ENCODE measurements at places on chromosomes 2 and 18.

- DNase-seq, result peak; percentile 13
These were observed 8.4 kb upstream of the NTSR2 start for GRCh38 chr2:11678306-11678960.

- DNase-seq, result no peak
These were observed 87.1 kb upstream of the TFCP2L1 start for GRCh38 chr2:121372082-121372481.

- no peak for DNase-seq
These were observed 62.3 kb downstream of the ITGA6 start for GRCh38 chr2:172489681-172490080.

DNA sequence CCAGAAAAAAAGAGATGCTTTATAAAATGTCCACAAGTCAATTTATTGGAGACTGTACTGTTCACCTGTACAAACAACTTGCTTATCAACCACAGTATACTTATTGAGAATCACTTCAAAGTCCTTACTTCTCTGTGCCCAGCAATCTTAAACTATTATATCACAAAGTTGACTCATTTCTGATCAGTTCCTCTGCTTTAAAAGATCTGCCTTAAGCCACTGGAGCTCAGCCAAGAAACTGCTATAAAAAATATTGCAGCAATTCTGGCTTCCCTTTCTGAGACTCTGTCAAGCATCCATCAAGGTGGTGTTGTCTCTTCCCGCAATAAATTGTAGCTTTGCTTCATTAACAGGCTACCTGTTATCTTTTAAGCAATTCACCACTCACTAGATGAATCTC is 375.2 kb upstream of the SPHKAP start:
- peak; percentile 26 for DNase-seq

- DNase-seq, result peak; percentile 14
These were observed 12.2 kb downstream of the CCDC68 start for GRCh38 chr18:54947091-54947490.

DNA sequence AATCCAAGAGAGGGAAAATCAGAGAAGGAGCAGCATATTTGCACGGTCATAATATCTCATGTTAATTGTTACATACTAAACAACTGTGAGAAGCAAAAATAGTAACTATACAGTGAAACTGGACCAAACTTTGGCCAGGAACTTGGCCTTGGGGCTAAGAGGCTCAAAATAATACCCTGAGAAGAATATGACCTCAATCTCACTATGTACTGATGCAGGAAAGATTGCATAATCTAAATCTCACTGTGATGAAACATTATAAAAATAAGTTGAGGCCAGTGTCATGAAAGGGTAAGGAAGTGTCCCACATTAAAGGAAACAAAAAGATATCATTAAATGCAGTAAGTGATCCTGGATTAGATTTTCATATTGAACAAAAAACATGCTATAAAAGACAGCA is 36.5 kb downstream of the ZRANB3 start:
- no peak for DNase-seq

DNA sequence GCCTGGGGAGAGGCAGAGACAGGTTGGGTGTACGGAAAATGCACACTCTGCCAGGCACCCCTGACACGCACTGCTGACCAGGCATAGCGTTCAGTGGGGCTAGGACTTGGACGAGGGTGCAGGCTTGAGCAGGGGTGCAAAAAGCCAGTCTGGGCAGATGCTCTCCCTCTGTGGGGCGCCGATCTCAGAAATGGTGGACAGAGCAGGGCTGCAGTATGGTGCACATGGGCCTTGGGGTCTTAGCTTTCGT is 1.0 kb upstream of the ARHGEF4 start:
- DNase-seq, result no peak

GRCh38 chr2:227388537-227389011 is 825 bp upstream of the SCYGR1 start:
- DNase-seq, result no peak

DNA sequence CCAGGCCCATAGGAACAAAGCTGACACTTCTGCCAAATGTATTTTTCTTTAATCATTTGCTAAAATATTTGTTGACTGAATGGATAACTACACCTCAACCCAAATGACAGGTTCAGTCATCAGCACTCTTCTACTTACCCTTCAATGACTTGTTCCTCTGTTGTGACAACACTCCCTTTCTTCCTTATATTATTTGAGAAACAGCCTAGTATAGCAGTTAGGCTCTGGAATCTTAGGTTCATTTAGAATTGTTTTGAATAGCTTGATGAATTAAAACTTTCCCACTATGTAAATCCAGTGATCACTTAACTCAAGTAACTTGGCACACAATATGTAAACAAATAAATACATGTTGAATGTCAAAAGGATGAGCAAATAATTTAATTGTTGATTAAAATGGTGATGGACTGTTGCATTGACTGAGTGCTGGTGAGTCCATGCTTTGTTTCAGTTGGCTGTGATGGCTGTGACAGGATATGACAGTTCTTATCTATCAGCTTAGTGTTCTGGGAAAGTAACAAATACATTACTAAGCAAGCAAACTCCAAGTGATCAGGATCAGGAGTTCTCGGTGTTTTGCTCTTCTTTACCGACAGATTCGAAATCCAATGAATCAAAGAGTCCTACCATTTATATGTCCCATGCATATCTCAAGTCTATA is 2.8 kb upstream of the MOGAT1 start:
- DNase-seq, result no peak

DNA sequence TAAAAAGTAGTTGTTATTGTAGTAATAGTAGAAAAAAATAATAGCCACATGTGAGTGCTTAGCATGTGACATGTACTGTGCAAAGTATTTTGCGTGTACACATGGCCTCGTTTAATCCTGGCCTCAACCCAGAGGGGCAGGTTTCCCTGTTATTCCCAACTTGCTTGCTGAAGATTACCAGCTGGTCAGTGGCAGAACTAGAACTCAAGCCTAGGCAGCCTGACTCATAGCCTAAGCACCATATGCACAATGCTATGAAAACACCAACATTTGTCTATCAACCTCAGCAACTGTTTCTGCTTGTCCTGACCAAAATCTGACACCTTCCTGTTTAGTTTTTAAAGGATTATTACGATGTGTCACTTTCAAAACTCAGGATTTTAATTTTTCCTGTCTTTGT is 234.9 kb upstream of the SMAD7 start:
- no peak for DNase-seq

- DNase-seq, result no peak
These were observed 891.3 kb upstream of the LRRTM1 start for GRCh38 chr2:81195774-81196382.

- DNase-seq, result no peak
These were observed 51.1 kb downstream of the PLEKHM3 start for GRCh38 chr2:207974216-207974605.

GRCh38 chr2:10668402-10669012 is 21.3 kb downstream of the NOL10 start:
- peak; percentile 75 for DNase-seq

DNA sequence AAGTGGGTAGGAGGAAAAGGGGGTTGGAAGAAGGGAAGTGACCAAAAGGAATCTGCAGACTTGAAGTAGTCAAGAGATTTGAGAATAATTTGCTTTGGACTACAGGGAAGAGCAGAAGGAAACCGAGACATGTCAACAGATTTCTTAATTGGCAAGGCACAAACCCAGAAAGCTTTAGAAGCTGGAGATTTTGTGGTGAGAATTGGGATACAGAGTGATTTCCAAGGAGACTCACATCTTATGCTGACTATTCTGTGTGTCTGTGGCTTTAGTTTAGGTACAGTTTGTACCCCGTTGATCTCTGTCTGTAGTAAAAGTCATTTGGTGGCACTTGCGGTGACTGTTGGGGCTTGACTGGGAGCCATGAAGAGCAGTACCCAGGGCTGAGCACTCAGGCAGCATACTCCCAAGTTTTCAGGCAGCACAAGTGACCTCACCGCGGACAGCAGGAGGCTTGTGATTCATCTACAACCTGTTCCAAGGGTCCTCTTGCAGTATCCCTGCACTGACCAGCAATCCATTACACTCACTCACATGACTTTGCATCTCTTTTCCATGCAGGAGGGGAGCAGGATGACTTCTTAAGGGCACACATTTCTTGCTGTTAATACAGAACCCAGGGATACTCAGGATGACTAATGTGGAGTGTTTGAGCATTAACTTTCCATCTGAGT is 97.1 kb upstream of the TNP1 start:
- DNase-seq, result no peak

GRCh38 chr2:228599781-228600180 is 418.3 kb upstream of the SPHKAP start:
- DNase-seq, result no peak

DNA sequence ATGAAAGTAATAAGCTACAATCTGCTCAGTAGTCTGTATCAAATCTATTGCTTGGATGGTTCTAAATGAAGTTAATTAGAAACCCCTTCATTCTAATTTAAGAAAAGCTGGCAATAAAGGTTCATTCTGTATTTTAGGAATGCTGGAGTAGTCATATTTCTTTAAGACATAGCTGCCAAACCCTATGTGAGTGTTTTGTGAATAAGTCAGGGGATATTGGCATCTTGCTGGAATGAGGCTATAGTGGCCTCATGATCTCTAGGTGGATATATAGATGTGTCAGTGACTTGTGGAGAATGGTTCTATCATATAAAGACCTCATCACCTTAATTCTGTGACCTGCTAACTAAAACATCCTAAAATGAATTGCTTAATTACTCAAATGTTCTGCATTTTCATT is 196.3 kb downstream of the PDE1A start:
- DNase-seq, result no peak

DNA sequence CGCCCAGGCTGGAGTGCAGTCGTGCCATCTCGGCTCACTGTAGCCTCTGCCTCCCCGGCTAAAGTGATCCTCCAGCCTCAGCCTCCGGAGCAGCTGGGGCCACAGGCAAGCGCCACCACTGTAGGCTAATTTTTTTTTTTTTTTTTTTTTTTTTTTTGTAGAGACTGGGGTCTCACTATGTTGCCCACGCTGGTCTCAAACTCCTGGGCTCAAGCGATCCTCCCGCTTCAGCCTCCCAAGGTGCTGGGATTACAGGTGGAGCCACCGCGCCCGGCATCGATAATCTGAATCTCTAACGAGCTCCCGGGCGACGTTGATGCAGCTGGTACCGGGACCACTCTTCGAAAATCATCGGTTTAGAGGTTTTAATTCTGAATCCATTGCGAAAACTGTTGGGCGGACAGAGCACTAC is 520 bp upstream of the CYP20A1 start:
- peak; percentile 30 for DNase-seq

- DNase-seq, result no peak
These were observed 827.6 kb upstream of the KLHL29 start for GRCh38 chr2:22557406-22557805.

- no peak for DNase-seq
These were observed 112.1 kb downstream of the PLB1 start for GRCh38 chr2:28607730-28608499.

GRCh38 chr18:44759925-44760342 is 79.2 kb downstream of the SETBP1 start:
- DNase-seq, result no peak

- no peak for DNase-seq
These were observed 65.6 kb downstream of the STRADB start for GRCh38 chr2:201517094-201517493.

- no peak for DNase-seq
These were observed 620.2 kb upstream of the NETO1 start for GRCh38 chr18:73487966-73488365.

- no peak for DNase-seq
These were observed 8.3 kb downstream of the NEMP2 start for GRCh38 chr2:190526105-190526750.
